ENCODE measurements at places on chromosomes 1 and 21. TPM values are rescaled to one million over a fixed set of nuclear protein-coding genes. Genes with fewer than 3 reads are reported as not detected.

The HHAT gene
- total RNA-seq = 1.5 TPM

The LPAR3 gene
- 0.74 TPM for total RNA-seq

The STIL gene
- total RNA-seq = 4.7 TPM

The FBLIM1 gene
- 8.4 TPM for total RNA-seq

The NMNAT2 gene
- total RNA-seq = 58.3 TPM

The SLAMF9 gene
- not detected for total RNA-seq

The ADGRL2 gene
- 72.8 TPM for total RNA-seq

The CR2 gene
- total RNA-seq = under 0.01 TPM

The HSD3B1 gene
- total RNA-seq = not detected

The PRKAA2 gene
- 29.5 TPM for total RNA-seq

The ARMH1 gene
- total RNA-seq = 3.2 TPM

The FCGR3A gene
- total RNA-seq = 2.5 TPM
